ENCODE measurements at places on chromosomes 6 and 20. TPM values are rescaled to one million over a fixed set of nuclear protein-coding genes. Genes with fewer than 3 reads are reported as not detected.

DNA sequence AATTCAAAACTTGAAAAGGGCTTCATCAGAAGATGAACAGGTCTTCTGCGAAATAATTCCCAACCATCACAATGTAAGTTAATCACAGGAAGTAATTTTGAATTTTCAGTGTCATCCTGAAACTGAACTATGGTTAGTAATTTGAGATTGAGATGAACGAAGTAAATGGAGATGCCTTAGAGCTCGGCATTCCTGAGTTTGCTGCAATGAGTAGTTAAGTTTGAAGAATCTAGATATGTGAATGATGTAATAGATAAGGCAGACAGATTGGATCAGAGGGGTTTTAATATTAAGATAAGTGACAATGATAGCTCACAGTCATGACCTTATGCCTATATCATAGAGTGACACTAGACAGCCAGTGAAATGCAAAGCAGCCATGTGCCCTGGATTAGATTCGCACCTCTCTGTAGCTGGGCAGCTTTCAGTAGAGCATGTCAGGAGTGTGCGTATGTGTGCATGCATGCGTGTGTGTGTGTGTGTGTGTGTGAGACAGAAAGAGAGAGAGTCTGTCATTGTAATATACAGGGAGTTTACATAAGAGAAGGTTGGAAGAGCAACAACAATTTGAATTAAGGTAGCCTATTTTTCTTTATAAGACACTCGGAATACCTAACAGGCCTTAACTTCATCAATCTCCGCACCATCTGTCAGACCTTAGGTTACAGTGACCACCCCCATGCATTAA is 233.0 kb downstream of the GMPR start:
- no peak overlapping the region for H3K27ac ChIP-seq
- no peak for DNase-seq
- H3K27me3 ChIP-seq = no peaks in the 10 kb centered on the region
- no peaks in the 10 kb centered on the region for H3K4me1 ChIP-seq

GRCh38 chr6:106141441-106142237 is 55.5 kb downstream of the PRDM1 start:
- no peak overlapping the region for H3K4me3 ChIP-seq
- H3K4me1 ChIP-seq = no peaks in the 10 kb centered on the region
- H3K36me3 ChIP-seq = no peaks in the 10 kb centered on the region
- H3K27me3 ChIP-seq = no peaks in the 10 kb centered on the region

DNA sequence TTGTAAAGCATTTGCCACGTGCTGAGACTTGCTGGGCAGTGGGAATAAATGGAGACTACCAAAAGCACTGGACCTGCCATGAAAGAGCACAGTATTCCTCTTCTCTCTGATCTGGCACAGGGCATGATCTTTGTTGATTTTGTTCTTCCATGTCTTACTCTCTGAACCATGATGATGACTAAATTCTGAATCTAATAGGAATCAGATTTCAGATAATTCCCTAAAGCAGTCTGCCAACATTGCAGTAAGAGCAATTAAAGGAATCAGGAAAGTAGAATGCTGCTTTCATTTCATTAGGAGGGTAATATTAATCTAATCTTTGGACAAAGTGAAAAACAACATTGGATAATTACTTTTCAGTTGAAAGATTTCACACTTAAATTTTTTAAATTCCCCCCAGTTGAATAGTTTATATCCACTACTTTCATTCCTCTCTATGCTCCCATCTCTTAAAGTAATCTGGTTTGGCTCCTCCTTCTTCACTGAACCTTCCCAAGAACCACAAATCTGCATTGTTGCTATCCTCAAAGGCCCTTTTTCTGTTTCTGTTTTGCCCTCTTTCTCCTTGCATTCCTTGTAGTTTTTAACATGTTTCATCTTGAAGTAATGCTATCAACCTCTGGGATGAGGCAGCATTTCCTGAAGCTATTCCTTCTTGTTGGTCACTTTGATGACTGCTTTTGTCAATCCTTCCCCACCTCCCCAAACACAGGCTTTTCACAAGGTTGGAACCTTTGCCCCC is 243.2 kb upstream of the TENT5A start:
- no peaks in the 10 kb centered on the region for H3K4me1 ChIP-seq
- no peak overlapping the region for H3K27ac ChIP-seq
- no peaks in the 10 kb centered on the region for H3K27me3 ChIP-seq
- H3K36me3 ChIP-seq = no peaks in the 10 kb centered on the region
- no peak for DNase-seq

Gene CEP85L
- total RNA-seq = 29.8 TPM

GRCh38 chr6:5667737-5668136 is 339.0 kb downstream of the NRN1 start:
- H3K27me3 ChIP-seq = no peaks in the 10 kb centered on the region
- no peaks in the 10 kb centered on the region for H3K36me3 ChIP-seq
- H3K27ac ChIP-seq = no peak overlapping the region
- peaks cover 18% of the 10 kb centered on the region for H3K4me1 ChIP-seq

All from adrenal gland (tissue), 19 donors.